RPMI8226 (cell line): ENCODE measurements at places on chromosomes 7 and 10.

DNA sequence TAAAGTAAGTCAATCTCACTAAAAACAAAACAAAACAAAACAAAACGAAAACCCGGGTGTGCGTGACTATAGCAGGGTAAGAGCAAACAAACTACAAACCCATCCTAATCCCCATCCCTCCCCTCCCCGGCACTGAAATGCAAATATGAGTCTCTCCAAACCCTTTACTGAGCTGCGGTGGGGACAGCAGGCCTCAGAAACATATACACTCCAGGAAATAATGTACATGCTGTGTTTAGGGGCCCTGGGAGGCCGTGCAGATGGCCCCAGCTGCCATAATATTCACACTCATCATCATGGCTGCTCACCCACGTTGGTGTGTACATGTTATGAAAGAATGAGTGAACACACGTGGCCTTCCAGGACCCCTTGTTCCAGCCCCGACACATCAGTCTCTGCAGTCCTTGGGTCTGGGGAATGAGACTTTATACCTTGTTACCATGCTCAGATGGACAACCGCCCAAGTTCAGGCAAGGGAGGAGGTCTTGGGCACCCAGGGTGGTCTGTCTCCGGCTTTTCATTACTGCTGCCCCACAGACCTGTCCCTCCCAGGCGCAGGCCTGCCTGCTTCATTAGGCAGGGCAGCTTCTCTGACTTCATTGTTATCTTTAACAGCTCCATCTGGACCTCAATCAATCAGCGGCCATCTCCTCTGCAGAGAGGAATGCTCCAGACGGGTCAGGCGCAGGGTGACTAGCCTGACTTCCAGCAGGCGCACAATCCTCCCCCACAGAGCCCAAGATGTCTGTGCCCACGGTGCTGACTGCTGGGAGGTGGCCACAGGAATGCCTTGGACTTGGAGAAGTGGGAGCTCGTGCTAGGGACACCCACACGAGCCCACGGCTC lies 20.6 kb downstream of the HSPA12A start:
- no peak for DNase-seq

DNA sequence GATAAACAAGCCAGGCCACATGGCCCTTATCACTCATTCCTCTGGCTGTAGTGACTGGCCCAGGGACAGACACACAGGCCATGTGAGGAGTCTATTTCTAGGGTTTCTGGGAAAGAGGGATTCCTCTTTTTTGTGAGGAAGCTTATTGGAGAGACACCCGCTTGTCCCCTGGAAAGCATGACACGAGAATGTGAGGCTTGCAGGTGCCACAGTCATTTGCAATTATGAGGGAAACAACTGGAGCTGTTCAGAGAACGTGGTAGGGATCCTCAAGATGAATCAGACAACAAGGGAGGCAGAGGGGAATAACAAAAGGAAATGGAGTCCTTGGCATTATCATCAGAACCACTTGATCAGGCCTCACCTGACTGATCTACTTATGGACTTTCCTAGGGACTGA lies 64.5 kb downstream of the ADCYAP1R1 start:
- no peak for DNase-seq

DNA sequence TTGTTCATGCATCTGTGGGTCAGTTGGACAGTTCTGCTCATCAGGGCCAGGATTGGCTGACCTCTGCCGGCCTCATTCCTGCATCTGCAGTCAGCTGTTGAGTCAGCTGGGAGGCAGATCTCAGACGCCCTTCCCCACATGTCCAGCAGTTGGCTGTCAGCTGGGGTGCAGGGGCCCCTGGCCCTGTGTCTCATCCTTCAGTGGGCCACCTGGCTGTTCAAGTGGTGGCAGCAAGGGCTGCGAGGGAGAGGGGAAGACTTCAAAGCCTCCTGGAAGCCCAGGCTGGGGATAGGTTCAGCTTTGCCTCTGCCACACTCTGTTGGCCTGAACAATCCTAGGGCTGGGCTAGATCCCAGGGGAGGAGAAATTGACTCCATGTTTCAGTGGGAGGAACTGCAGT lies 33.2 kb downstream of the TACR2 start:
- DNase-seq: no peak

GRCh38 chr7:39386718-39387117 lies 179.5 kb upstream of the YAE1 start:
- DNase-seq: no peak

GRCh38 chr7:116560021-116560970 lies 35.5 kb downstream of the CAV1 start:
- DNase-seq: no peak

- no peak for DNase-seq
Measured at GRCh38 chr10:74179111-74179710, 28.2 kb downstream of the ADK start.

GRCh38 chr10:1410469-1411395 lies 326.6 kb downstream of the ADARB2 start:
- no peak for DNase-seq

DNA sequence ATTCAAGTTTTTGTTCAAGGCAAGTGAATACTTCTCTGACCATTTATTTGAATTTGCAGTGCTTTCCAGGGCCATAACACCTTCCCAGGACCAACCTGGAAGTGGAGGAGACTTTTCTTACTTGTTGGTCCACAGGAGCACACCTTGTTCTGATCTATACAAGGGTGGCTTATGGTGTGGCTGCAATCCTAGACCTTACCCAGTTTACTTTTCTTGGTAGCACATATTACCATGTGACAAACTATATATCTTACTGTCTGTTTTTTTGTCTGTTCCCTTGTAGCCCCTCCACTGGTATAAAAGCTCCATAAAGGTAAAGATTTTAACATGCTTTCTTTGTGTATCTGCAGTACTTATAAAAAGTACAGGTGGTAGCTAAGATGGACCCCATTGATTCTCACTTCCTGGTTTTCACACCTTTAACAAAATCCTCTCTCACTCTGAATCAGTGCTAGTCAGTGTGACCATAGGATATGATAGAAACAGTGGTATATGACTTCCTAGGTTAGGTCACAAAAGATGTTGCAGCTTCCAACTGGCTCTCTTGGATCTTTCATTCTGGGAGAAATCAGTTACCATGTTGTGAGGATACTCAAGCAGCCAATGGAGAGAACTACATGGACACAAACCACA lies 5.6 kb upstream of the ASB4 start:
- no peak for DNase-seq

DNA sequence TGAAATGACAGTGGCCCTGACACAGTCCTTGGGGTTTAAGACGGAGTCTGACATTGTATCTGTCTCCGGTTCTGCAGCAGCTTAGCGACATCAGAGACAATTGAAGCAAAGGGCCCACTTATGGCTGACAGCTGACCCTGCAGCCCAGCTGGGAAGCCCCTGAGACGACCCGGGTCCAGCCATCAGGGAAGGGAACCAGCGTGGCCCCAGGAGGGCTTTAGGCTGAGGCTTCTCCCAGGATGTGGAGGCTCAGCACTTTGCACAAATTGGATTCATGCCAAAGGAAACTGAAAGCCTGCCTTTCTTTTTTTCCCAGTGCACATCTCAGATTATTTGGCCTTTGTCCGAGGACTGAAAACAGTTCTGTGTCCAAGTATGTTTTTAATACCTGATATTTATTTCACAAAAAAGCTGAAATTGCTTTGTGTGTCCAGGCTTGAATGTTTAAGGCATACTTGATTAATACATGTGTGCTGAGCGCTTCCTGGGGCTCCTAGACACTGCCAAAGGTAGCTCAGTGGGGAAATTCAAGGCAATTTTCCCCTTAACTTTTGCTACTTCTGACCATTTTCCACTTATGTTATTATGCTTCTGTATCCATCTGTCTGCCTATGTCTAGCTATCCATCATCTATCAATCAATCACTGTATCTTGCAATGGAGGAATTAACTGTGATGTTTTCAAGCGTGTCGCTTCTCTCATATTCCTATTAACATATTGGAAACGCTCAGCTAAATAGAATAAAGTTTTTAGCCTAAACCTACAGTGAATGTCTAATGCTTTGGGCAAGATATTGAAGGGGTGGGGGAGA lies 34.8 kb downstream of the KLF6 start:
- DNase-seq: peak; percentile 61

DNA sequence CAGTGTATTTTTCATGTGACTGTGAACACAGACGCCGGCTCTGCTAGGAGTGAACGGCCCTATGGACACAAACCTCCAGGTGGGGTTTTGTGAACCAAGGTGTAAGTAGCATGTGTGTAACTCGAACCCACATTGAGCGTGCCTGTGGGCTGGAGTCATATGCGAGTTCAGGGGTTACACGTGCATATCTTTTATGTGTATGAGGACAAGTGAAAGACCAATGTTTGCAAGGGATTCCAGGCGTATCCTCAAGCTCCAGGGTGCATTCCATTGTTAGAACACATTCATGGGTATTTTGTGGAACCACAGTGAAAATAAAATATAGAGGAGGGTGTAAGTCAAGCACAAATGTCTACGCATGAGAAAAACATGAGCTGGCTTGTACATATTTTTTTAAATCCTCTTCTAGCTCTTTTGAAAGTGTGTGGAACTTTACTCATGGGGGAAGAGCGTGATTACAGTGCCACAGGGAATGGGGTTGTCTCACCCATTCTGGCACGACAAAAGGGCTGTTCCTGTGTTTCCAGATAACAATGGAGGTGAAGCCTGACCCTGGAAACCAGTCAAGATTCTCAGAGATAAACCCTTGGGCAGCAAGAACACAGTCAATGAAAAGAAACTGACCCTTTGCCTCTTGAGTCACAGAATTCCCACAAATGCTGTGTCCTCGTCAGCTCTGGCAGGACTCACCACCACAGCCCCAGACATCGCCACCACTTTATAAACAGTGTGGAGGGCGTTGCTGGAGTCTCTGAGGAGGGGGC lies 37.0 kb upstream of the GOT1 start:
- DNase-seq: no peak

GRCh38 chr10:128047991-128048818 lies 78.0 kb downstream of the MKI67 start:
- DNase-seq: no peak

DNA sequence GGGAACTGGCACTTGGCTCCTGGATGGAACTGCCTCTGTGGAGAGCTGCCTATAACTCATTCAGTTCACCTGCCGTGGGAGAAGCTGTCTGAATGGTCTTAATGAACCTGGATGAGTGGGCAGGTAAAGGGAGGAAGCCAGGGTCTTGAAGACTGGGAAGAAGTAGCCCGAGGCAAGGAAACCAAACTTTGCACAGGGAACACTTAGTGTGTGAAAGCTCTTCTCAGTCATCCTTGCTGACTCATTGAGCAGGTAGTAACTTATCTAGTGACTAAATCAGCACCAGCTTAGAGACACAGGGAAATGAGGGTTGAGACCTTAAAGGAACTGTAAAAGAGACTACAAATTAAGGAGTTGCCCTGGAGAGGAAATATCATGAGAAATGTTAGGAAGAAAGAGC lies 9.9 kb downstream of the LRRC4 start:
- no peak for DNase-seq

DNA sequence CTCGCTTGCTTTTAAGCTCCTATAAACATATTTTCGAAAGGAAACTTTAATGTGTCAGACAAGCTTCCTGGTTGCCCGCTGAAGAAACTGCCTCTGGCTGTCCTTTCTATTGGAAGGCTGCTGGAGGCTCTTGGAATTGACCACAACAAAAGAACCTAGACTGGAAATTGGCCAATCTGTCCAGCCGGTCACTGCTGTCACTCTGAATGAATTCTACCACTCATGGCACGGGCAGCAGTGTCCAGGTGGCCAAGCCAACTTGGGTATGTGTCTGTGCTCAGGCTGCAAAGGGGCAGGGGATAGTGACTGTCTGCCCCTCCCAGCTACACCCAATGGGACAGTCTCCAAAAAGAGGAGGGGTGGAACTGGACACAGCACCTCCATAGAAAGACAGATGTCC lies 57.6 kb downstream of the CDH23 start:
- no peak for DNase-seq

GRCh38 chr10:1643908-1644179 lies 93.5 kb downstream of the ADARB2 start:
- no peak for DNase-seq

GRCh38 chr7:131066635-131067034 lies 261.0 kb upstream of the MKLN1 start:
- DNase-seq: no peak

- DNase-seq: no peak
Measured at GRCh38 chr10:5844345-5845055, 31.3 kb upstream of the GDI2 start.

- no peak for DNase-seq
Measured at GRCh38 chr10:110368002-110368401, 63.3 kb upstream of the SMNDC1 start.

DNA sequence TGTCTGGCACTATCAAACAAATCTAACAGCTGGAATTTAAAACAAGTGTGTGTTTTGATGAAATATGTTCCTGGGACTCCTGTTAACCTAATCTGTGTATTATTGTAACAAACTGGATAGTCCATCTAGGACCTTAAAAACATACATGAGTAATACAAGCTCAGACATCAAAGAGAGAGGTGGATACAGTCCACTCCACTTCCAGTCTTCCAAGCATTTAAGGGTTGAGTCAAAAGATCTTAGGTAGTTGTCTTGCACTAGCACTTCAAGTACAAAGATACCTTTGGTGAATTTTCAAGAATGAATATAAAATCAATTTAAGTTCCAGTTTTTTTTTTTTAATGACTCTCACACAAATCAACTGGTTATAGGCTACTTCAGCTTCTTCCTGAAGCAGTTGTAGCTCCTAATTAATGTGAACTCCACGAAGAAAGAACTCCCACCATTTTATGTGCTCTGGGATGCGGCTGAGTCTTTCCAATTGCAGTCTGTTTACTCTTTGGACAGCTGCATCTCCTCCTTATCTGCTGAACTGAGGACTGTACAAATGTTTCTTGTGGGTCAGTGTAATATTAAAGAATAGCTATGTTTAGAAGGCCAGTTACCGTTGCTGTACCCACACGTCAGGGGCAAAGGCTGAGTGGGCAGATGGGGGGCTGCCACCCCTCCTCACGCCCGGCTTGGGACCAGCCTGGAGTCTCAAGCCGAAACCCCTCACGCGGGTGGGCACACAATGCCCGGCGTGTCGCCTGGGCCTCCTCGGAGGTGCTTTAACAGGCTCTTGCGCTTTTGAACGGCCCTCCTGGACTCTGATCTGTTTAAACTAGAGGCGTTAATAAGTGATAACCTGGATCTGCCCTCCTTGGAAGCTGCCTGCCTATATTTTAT lies 2.9 kb upstream of the IGF2BP3 start:
- peak; percentile 50 for DNase-seq

DNA sequence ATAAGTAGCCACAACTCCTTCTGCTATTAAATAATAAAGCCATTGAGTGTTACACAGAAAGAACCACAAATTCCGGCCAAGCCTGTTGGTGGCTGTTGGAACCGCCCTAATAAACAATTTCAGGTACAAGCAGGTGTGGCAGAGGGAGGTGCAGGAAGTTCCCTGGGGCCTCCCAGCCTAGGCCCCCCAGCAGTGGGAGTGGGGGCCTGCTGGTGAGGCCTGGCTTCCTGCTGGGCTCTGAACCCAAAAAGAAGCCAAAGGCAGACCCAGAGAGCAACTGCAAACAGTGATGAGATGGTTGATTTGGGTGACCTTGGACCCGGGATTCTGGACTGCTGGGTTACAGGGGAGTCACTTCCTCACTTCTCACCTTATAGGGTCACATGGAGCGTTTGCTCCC lies 21.0 kb upstream of the LMTK2 start:
- no peak for DNase-seq
